ENCODE measurements at places on chromosomes 2 and 18.
A peak's percentile ranks its signal among the peaks of the same experiment; 100 is the strongest.

DNA sequence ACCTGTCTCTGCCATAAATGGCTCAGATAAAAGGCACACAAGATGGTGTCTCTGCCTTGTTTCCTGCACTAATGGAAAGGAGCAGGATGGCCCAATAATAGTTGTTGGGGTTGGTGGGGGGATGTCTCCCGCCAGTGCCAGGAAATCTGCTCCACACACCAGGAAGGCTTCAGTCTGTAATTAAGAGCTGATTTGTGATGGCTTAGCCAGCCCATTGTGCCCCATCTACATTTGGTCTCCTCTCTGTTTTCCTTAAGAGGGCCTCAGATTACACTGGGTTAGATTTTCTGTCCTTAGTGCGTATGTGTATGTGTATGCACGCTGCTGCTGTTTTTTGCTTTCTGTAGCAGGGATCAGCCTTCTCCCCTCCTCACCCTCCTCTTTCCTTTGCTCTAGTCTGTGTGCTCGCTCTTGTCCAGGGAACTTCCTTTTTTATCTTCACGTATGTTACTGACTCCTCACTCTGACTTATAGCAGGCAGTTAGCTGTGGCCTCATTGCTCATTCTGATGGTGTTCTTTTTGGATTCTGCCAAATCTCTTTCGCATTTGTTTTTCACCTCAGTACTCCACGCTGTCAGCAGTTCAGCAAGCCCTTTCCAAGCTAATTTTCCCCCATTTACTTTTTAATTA is 33.4 kb upstream of the MGAT5 start:
- DNase-seq, result peak; percentile 58

DNA sequence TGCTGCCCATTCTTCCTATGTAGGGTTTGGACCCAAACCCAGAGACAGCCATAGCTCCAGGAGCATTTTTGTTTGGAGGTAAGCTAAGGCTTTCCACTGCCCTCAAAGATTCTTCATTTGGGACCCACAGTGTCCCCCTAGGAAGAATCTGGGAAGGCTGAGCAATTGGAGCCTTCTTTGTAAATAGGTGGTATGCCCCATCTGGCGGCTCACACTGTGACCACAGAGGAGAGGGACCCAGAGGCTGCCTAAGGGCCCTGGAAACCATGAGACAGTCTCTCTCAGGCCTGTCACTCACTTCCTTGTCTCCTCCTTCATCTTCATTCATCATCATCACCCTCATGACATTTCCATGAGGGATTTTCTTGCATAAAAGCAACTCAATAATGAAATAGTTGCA is 215.4 kb upstream of the OSR1 start:
- DNase-seq, result no peak

DNA sequence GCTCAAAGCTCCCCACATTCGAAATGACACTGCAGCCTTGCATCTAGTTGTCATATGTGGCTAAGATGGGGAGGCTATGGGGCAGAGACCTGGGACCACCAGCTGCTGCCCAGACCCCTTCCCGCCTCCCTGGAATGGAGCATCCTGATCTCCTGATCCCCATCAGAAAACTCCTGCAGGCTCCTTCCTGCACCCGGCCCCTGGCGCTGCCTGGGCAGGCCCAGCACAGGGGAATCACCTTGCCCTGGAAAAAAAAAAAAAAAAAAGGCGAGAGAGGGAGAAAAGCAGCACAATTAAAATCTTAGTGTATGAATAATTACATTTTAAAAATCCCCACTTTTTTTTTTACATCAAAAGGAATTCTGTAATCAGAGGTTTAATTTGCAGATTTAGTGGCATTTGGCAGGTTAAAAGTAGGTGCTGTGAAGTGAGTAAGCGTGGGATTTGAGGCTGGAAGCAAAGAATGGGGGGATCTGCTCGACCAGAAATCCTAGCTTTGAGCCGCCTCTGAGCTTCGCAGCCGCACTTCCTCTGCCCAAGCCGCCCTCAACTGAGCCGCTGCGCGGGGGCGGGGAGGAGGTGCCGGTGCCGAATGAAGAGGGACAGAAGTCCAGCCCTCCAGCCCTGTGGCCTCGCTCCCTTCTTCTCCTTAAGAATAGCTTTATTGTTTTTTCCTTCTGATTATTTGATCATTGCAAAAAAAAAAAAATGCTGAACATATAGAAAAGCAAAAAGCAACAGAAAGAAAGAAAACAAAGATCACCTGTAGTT is 30.0 kb downstream of the THNSL2 start:
- DNase-seq, result peak; percentile 50

GRCh38 chr2:148255929-148256328 is 235.0 kb downstream of the MBD5 start:
- no peak for DNase-seq

DNA sequence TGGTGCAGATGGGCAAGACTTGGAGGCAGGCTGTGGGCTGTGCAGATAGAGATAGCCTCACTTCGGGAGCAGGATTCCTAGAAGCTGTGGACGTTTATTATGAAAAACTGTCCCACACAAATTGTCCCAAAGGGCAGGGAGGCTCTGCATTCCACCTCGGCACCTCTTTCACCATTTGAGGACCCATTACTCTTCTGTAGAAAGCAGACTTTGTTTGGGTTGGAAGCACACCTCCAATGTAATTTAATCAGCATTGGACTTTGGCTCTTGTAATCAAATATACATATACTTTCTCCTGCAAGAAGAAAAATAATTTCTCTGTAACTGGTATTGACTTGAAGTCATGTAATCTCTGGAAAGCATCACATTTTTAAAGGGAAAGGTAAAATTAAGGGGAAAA is 8.5 kb downstream of the ONECUT2 start:
- DNase-seq, result no peak

- no peak for DNase-seq
Measured at GRCh38 chr2:176669398-176670174, 400.3 kb downstream of the MTX2 start.

DNA sequence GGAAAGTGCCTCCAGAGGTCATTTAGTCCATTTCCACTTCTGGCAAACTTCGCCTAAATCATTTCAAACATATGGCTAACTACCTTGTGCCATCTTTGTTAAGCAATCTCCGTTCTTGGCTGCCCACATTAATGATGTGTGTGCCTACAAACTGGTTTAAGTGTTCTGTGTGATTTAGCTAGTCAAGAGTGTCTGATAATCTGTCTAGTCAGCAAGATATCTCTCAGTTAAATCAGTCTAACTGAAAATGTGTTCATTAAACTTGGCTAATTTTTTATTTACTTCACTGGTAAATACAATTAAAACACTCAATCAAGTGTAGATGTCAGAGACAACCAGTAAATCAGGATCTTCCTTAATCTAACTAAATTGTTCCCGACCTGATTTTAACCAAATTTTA is 352.4 kb downstream of the ERBB4 start:
- DNase-seq, result no peak

DNA sequence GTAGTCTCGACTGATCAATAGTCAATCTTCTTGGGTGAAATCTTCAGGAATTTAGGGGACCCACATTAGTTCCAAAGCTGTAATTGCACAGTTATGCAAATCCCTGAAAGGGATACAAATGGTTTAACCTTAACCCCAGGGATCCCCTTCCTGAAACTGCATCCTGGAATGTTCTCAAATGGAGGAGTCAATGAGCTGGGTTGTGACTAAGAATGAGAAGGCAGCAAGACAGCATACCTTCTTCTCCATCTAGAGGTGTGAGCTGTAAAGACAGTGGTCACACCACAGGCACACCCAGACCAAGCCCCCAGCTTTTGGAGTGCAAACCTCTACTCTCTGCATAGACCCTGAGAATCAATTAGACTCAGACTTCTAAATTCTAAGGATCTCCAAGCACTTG is 164.7 kb upstream of the MEIS1 start:
- no peak for DNase-seq

DNA sequence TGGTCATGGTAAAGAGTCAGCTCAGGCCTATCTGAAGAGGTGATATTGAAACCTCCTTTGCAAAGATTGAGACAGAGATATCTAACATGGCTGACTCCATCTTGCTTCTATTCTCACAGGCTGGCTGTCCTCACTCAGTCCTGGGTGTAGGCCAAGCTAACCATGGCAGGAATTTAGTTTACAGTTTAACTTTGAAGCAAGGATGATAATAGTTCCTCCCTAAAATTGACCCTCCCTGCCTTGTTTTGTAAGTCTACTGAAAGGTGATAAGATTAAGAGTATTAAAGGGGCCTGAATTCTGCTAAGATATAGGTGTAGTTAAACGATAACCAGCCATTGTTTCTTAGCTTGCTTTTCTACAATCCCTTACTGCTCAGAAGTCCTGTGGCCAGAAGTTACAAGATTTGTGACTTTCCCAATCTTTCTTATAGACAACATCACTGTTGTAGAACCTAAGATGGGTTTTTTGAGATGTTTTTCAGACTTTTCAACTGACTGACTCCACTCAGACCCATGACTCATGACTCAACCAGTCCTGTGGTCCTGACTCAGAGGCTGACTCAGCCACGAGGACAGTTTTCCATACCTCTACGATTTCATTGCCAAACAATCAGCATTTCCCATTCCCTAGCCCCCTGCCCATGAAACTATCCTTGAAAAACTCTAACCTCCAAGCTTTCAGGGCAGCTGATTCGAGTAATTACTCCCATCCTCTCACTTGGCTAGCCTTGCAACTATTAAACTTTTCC is 195.7 kb upstream of the SESTD1 start:
- peak; percentile 4 for DNase-seq

- no peak for DNase-seq
Measured at GRCh38 chr2:120440521-120441350, 94.8 kb downstream of the INHBB start.

Data from NB4 (cell line).